ENCODE measurements at places on chromosomes 13 and 19.

GRCh38 chr13:109135018-109135417 lies 505.6 kb downstream of the MYO16 start:
- no peak for DNase-seq

- no peak for DNase-seq
These were observed 80.7 kb downstream of the RNASEH2B start for GRCh38 chr13:50990065-50990817.

DNA sequence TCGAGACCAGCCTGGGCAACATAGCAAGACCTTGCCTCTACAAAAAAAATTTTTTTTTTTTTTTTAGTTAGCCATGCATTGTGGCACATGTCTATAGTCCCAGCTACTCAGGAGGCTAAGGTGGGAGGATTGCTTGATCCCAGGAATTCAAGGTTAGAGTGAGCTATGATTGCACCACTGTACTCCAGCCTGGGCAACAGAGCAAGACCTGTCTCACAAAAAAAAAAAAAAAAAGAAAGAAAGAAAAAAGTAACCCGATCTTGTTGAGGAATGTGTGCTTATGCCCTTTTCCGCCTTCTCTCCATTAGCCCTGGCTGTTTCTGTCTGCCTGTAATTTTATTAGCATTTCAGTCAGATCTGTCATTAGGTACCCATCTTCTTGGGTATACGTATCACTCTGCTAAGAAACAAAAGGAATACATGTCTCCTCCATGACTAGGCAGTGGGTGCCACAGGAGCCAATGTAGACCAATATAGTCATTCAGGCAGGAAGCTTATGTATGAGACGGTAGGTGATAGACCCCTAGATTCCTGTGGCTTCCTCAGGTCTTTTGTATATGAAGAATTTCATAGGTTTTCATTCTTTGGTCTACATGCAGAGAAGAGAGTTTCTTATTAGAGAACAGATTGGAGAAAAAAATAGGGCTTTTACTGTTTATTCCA lies 59.6 kb upstream of the NPAS1 start:
- no peak for DNase-seq

DNA sequence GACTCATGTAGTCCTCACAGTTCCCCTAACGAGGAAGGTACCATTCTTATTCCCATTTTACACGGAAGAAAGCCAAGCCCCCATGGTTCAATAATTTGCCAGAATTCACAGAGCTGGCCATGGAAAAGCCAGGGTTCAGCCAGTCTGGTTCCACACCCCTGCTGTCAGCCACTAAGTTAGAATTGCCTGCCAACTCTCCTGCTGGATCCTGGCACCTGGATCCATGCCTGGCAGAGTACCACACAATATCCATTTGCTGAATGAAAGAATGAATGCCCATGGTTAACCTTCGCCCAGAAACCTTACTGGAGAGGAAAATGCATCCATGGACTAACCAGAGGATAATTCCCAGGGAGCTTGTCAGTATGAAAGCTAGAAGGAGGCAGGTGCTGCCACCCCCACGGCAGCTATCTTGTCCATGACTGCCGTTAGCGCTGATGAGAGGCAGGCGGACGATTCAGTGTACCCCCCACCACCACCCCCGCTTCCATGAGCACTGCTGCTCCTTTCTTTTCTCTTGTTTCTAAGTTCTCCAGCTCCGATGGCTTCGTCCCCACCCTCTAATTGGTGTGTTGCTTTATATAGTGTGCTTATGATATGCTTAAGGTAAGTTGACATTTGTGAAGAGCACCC lies 114.5 kb downstream of the SLC7A1 start:
- DNase-seq, result no peak

GRCh38 chr13:47256618-47257017 lies 359.8 kb upstream of the HTR2A start:
- DNase-seq, result peak; percentile 81

DNA sequence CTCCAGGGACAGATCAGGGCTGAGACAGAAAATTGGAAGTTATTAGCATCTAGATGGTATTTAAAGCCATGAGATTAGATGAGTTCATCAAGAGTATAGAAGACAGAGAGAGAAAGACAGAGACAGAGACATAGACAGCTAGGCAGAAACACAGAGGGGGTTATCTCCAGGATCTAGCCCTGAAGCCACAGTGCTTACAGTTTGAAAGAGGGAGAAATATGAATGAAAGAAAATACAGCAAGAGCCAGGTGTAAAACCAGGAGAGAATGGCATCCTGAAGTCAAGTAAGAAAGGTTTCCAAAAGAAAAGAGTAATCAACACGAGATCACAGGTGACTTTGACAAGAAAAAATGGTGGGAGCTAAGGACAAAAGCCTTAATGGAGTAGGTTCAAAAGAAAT lies 111.2 kb downstream of the TBC1D4 start:
- no peak for DNase-seq

GRCh38 chr19:5314012-5314906 lies 26.4 kb downstream of the PTPRS start:
- no peak for DNase-seq

DNA sequence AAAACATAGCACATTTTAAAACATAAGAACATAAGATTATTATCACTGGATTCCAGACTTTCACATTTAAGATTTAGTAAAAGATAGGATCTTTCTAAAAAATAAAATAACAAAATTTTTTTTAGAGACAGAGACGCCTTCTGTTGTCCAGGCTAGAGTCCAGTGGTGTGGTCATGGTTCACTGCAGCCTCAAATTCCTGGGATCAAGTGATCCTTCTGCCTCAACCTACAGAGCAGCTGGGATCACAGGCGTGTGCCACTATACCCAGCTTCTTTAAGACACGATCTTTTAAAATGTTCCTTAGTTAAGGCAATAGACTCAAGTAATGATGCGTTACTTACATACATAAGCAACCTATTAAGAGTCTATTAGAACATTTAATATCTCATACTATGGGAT lies 32.7 kb downstream of the ALG5 start:
- DNase-seq, result no peak

GRCh38 chr19:1522061-1522460 lies 1.8 kb upstream of the PLK5 start:
- DNase-seq, result no peak

- no peak for DNase-seq
These were observed 33.4 kb downstream of the COG6 start for GRCh38 chr13:39688699-39689405.

- DNase-seq, result no peak
These were observed 621 bp downstream of the FBL start for GRCh38 chr19:39845584-39845932.
